ENCODE measurements at places on chromosomes 16 and 17. TPM values are rescaled to one million over a fixed set of nuclear protein-coding genes. Genes with fewer than 3 reads are reported as not detected.
A peak's percentile ranks its signal among the peaks of the same experiment; 100 is the strongest.

EVPLL gene
- total RNA-seq, result not detected

DPEP3 gene
- total RNA-seq, result not detected

ZNF319 gene
- 5.5 TPM for total RNA-seq

TUFM gene
- 94.6 TPM for total RNA-seq

KRT33B gene
- 0.32 TPM for total RNA-seq

PROCA1 gene
- 1.6 TPM for total RNA-seq

LPO gene
- not detected for total RNA-seq

TMIGD1 gene
- total RNA-seq, result not detected

SPIRE2 gene
- 3.5 TPM for total RNA-seq

DNA sequence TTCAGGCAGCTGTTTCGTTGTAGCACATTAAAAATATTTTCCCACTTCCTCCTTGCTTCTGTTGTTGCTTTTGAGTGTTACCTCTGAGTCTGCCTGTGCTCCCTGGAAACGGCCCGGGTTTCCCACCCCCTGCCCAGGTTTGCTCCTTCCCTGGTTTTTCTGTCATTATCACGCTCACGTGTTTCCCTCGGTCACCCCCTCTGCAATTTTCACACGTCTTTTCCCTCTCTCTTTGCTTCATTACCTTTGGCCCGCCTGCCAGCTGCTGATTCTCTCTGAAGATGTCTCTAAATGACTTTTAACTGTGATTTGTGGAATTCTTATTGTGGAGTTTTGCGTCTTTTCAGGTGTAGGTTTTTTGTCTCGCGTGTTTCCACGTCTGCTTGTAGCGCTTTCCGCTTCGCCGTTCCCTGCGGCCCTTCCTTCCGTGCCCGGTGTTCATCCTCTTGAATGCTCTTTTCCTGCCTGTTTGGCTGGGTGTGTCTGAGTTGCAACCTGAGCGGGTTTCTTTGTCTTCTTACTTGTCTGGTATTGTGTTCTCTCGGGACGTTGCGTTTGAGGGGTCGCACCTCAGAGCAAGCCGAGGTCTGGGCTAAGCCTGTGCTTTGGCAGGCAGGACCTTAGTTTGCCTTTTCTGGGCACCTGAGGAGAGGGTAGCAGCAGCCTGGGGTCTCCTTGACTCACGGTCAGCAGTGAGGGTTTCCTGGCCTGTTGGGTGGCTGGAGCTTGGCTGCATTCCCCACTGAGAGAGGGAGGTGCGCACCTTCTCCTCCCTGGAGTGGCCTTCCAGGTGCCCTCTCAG, 96.3 kb upstream of the ZNF750 start:
- DNase-seq, result no peak

DNA sequence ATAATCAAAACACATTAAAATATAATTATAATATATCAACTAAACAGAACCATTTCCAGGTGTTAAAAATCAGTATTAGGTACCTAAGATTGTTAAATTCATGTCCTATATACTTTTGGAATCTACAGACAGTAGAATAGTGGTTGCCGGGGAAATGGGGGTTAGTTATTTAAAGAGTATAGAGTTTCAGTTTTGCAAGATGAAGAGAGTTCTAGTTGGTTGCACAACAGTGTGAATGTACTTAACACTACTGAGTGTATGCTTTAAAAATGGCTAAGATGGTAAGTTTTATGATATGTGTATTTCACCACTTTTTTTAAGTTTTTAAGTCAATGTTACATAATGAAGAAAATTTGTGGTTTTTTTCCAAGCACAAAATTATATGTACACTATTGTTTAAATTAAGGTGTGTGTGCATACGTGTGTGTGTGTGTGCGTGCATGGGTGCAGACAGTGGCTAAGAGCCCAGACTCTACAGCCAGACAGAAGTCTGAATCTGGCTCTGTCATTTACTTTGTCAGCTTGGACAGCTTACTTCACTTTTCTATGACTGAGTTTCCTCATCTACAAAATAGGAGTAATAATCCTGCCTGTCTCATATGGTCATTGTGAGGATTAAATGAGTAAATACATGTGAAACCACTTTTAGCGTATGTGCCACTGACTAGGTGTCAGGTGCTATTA, 25.3 kb upstream of the PHAF1 start:
- peak; percentile 66 for DNase-seq

GRCh38 chr17:57370619-57371018, 114.3 kb downstream of the MSI2 start:
- DNase-seq, result no peak

DNA sequence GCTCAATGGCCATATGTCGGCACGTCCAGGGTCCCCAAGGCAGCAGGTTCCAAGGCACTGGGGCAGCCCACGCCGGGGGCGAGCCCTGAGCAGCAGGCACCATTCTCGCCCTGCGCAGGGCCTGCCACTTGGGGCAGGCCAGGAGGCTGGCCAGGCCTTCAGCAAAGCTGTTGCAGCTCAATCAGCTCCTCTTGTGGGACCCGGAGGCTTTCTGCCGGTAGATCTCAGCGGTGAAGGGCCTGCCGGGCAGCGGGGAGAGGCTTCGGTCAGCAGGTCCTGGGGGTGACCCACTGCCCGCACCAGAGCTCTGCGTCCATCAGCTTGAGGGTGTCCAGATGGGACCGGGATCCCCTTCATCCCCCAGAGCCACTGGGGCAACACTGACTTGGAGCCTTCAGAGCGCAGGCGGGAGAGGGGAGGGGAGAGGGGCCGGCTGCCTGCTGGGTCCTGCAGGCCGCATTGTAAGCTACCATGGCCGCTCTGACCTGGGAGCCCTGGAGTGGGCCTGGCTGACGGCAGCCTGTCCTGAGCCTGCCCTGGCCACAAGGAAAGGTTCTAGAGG, 9.5 kb upstream of the RASD1 start:
- DNase-seq, result no peak

GRCh38 chr17:61400066-61400716, 548 bp downstream of the TBX2 start:
- DNase-seq, result peak; percentile 39

GRCh38 chr16:23563186-23563585, 5.7 kb downstream of the UBFD1 start:
- no peak for DNase-seq

DNA sequence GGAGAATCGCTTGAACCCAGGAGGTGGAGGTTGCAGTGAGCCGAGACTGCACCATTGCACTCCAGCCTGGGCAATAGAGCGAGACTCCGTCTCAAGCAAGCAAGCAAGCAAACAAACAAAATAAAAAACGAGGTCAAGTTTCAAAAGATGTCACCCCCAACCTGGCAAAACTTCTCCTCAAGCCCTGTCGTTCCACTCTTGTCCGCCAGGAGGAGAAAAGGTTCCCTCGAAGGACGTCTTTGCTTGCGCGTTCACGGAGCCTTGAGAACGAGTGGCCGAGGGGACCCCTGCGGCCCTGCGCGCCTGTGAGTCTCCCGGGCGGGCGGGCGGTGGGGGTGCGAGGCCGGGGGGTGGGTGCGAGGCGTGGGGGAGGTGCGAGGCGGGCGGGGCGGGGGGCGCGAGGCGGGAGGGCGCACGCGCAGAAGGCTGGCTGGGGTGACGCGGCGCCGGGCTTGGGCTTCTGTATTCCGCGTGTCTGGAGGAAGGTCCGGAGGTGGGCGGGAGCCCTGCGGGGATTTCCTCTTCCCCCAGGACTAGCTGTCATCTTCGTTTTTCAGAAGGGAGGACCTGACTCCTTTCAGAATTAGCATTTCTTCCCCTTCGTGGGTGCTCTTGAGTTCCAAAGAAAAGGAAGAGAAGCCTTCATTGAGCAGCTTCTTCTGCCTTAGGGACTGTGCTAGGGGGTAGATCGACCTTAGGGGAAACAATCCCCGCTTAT, 3.7 kb downstream of the SLC52A1 start:
- peak; percentile 86 for DNase-seq

DNA sequence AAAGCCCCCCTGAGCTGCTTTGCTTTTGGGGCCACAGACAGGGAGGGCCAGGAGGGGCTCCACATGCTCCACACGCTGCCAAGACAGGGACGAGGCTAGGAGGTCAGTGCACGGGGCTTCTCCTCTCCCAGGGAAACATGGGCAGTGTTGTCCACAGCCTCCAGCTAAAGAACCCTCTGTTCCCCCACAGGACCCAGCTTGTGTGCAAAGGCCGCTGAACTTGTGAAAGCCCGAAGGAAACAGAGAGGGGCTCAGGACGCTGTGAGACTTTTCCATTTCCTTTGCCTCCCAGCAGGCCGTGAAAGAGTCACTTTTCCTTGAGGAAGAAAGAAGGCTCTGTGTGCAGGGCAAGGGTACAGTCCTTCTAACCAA, 9.7 kb downstream of the CDRT4 start:
- DNase-seq, result no peak

DNA sequence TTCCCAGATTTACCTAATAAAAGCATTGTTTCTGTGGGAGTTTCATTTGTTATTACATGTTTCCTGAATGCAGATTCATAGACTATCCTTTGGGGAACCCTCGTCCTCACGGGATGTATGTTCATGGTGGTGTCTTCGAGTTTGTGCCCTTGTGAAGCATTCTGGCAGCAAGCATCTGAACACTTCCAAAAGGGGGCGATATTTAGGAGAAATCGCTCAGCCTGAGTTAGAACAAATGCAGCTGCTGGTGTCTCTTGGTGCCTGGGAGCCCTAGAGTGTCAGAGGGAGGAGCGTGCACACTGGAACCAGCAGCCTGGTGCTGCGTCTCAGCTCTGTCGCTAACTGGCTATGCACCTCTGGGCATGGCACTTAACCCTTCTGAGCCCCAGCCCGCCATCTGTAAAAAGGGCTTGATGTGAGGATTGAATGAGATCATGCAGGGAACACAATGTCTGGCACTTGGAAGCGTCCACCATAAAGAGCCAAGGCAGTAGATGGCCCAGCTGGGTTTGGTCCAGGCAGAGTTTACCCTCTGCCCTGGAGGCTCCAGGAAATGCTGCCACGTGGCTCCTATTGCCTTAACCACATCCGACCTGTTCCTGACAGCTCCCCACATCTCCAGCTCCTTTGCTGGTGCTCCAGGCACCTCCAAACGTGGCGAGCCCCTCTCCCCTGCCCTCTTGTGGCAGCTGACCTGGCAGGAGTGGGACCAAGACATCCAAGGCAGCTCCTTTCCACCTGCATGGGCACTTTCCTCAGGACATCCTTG, 25.0 kb upstream of the C16orf78 start:
- no peak for DNase-seq

DNA sequence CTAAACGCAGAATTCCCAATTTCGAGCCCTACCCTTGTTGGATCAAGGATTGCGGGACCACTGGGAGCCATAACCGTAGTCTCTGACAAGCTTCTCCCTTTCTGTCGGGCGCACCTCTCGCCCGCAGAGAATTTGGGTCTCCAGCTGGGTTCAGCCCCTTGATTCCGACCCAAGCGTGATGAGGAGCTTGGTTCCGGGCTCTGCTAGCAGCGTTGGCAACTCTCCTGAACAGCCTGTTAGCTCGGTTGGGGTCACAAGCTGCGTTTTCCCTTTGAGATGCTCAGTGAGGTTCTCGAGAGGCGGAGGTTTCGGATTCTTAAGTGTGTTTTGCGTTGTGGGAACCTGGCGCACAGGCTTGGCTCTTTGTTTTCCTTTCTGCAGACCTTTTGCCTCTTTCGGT, 655 bp downstream of the ATXN1L start:
- DNase-seq, result peak; percentile 38

- DNase-seq, result no peak
These were observed 85.5 kb upstream of the RPL38 start for GRCh38 chr17:74117999-74118421.

DNA sequence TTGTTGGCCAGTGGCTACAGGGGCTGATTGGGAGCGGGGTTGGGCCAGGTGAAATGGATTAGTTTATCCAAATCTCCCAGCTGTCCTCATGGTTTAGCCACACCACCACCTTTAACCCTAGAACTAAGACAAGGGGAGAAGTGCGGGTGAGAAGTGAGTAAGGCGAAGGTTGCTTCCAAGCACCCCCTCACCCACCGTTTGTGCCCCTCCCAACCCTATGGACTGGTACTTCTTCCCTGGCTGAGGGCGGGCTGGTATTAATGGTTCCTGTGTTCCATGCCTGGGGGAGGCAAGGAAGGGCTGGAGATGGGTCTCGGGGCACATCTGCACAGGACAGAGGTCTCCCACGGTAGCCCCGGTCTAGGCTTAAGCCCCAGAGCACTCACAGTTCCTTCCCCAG, 25.1 kb downstream of the NT5M start:
- DNase-seq, result no peak

- no peak for DNase-seq
These were observed 405.5 kb upstream of the PSMD7 start for GRCh38 chr16:73891129-73891542.

DNA sequence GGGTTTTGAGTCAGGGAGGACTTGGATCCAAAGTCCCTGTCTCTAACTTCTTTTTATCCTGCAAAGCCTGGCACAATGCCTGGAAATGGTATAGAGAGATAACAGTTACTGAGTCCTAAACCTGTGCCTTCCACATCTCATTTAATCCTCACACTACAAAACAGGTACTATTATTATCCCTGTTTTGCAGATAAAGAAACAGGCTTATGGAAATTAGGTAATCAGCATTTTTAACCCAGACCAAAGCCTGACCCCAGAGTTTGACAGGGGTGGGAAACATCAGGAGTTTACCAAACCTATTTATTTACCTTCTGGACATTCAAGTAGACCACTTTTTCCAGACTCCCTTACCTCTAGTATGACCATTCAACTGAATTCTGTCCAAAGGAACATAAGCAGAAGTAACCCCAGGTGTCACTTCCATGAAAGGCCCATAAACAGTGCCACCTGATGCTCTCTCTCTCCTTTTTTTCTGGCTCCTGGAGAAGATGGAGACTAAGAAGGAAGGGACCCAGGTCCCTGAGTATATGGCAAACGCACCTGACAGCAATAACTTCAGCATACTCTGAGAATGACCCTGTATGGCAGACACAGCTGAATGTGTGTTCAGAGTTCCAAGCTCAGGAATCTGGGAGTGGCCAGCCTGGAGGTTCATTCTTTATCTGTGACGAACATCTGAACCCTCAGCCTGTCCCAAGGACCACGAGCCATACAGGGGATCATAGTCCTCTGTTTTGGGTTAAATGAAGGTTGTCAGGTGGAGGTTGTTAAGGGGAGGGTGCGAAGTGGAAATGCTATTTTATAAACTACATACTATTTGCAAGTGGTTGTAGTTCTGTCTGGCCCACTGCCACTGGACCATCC, 62.7 kb downstream of the HLF start:
- DNase-seq, result no peak

DNA sequence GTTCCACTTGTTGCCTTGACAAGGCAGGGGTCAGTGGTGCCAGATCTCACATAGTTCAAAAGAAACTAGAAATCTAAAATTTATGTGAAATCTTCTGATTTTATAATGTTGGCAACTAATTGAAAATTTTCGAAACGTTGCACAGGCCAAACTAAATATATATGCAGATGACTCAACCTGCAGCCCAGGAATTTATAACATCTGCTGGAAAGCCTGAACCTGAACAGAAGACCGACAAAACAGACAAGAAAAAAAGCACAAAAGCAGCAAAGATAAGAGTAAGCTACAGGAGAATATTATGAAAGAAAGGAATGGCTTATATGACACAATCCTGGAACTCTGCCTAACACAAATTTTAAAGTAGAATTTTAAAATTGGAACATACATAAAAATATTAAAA, 207.6 kb downstream of the CEP112 start:
- DNase-seq, result peak; percentile 4

DNA sequence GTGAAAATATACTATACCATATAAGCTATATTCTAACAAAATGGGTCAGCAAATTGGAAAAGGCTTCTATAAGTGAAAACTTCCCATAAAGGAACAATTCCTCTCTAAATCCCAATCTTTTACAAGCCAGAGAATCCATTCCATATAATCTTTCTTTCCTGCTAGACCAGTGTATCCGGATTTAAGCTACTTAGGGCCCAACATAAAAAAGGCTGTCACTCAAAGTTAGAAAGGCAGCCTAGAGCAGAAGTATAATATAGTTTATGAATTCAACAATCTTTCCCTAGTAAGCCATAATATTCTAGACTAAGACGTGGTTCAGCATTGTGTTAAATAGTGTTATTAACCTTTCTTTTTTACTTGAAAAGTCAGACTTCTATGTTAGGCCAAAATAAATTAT, 93.0 kb downstream of the SKAP1 start:
- no peak for DNase-seq

Data from fibroblast of villous mesenchyme (primary cell).